Melanocyte of skin (primary cell): ENCODE measurements at places on chromosomes 5 and 9. TPM values are rescaled to one million over a fixed set of nuclear protein-coding genes. Genes with fewer than 3 reads are reported as not detected.

Gene PITX1
- total RNA-seq = not detected in 2 replicates

Gene NPDC1
- 4.0 and 4.8 TPM in 2 replicates for total RNA-seq

Gene C5orf58
- not detected in 2 replicates for total RNA-seq

Gene PCDHA11
- total RNA-seq = not detected in 2 replicates

Gene SAPCD2
- total RNA-seq = 8.0 and 12.0 TPM in 2 replicates

Gene ANKRD20A1
- 1.1 TPM in 1 of 2 replicates, not detected in the other for total RNA-seq

Gene SLC28A3
- 0.15 TPM in 1 of 2 replicates, not detected in the other for total RNA-seq

Gene ACTBL2
- total RNA-seq = 0.31 and 0.33 TPM in 2 replicates

Gene IL7R
- 0.46 and 1.3 TPM in 2 replicates for total RNA-seq

Gene BHMT
- total RNA-seq = not detected in 2 replicates

Gene WASHC1
- total RNA-seq = 3.4 and 5.1 TPM in 2 replicates

Gene PCDHB4
- 0.36 and 0.69 TPM in 2 replicates for total RNA-seq

Gene OMD
- total RNA-seq = under 0.01 TPM in 1 of 2 replicates, not detected in the other

Gene HACD4
- 3.4 and 7.3 TPM in 2 replicates for total RNA-seq

Gene C9orf50
- total RNA-seq = 0.36 TPM in 1 of 2 replicates, not detected in the other

Gene ARHGEF39
- 1.7 and 4.7 TPM in 2 replicates for total RNA-seq

Gene TTC33
- 15.0 and 20.7 TPM in 2 replicates for total RNA-seq

Gene S100Z
- not detected in 2 replicates for total RNA-seq

Gene PCDHB10
- under 0.01 TPM in 1 of 2 replicates, not detected in the other for total RNA-seq

Gene LEAP2
- 0.67 and 0.77 TPM in 2 replicates for total RNA-seq

Gene C5orf52
- total RNA-seq = not detected in 2 replicates

Gene TEX48
- total RNA-seq = not detected in 2 replicates

Gene SPINK13
- total RNA-seq = not detected in 2 replicates

Gene ARL10
- 7.7 and 9.6 TPM in 2 replicates for total RNA-seq

Gene ITGA1
- total RNA-seq = 7.3 and 38.9 TPM in 2 replicates

Gene ERAP2
- 4.1 and 28.0 TPM in 2 replicates for total RNA-seq

Gene ST6GALNAC4
- total RNA-seq = 5.2 and 14.9 TPM in 2 replicates

Gene GPR151
- total RNA-seq = not detected in 2 replicates

Gene PTGES2
- 71.4 and 82.3 TPM in 2 replicates for total RNA-seq

Gene MRPL36
- total RNA-seq = 51.3 and 57.1 TPM in 2 replicates

Gene EQTN
- total RNA-seq = 0.93 TPM in 1 of 2 replicates, not detected in the other

Gene NAIP
- total RNA-seq = 2.4 and 5.8 TPM in 2 replicates

Gene WDR31
- total RNA-seq = 1.7 and 2.2 TPM in 2 replicates

Gene MEIKIN
- total RNA-seq = not detected in 2 replicates

Gene SQSTM1
- 577 and 670 TPM in 2 replicates for total RNA-seq

Gene FBLL1
- 1.5 and 3.4 TPM in 2 replicates for total RNA-seq

Gene ANKRD18B
- 5.9 and 8.4 TPM in 2 replicates for total RNA-seq

Gene ANKRA2
- total RNA-seq = 15.3 and 20.8 TPM in 2 replicates

Gene SPIN1
- total RNA-seq = 65.7 and 82.5 TPM in 2 replicates

Gene ZNF618
- total RNA-seq = 10.5 and 12.7 TPM in 2 replicates

Gene KCNMB1
- not detected in 2 replicates for total RNA-seq
